ENCODE measurements at places on chromosomes 12 and 14.

GRCh38 chr14:59249029-59249428, 60.6 kb downstream of the DAAM1 start:
- no peak for DNase-seq

GRCh38 chr12:7610006-7610405, 55.7 kb downstream of the APOBEC1 start:
- DNase-seq = no peak

GRCh38 chr12:26939192-26939832, 1.0 kb downstream of the FGFR1OP2 start:
- DNase-seq = no peak

DNA sequence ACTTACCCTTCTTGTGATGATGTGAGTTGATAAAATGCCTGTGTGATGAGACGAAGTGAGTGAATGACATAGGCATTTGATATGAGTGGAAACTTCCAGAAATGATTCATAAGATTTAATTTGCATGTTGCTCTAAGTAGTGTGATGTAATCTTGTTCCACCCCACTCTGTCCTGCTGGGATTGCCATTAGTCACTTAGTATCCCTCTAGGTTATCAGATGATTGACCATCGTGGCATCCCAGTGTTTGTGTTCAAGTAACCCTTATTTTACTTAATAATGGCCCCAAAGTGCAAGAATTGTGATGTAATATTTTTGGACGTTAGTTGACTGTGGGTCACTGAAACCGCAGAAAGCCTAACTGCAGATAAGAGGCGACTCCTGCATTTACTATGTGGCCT, 214.4 kb upstream of the DIO2 start:
- no peak for DNase-seq

GRCh38 chr14:52650774-52651173, 44.6 kb downstream of the ERO1A start:
- no peak for DNase-seq

DNA sequence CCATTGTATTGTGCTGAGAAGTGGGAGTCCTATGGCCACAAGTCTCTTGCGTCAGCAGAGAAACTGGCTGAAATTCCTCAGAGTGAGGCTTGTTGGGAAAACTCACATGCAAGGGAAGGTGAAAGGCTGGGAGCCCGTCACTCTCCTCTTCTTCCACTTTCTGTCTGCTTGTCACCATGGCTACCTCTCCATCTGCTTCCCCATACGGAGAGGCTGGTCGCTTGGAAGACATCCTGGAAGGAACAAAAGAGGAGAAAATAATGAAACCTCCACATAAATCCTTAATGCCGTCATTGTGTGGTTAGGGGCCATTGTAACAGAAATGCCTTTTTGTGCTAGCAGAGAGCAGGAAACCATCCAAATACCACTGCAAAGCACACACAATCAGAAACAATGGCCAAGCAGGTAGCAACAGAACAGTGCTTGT, 53.7 kb downstream of the SOX5 start:
- DNase-seq = no peak

- no peak for DNase-seq
Measured at GRCh38 chr14:59727073-59727661, 143.4 kb downstream of the RTN1 start.

- DNase-seq = no peak
Measured at GRCh38 chr14:89185919-89186855, 230.8 kb downstream of the FOXN3 start.

GRCh38 chr14:25121337-25122129, 71.6 kb upstream of the STXBP6 start:
- DNase-seq = no peak

DNA sequence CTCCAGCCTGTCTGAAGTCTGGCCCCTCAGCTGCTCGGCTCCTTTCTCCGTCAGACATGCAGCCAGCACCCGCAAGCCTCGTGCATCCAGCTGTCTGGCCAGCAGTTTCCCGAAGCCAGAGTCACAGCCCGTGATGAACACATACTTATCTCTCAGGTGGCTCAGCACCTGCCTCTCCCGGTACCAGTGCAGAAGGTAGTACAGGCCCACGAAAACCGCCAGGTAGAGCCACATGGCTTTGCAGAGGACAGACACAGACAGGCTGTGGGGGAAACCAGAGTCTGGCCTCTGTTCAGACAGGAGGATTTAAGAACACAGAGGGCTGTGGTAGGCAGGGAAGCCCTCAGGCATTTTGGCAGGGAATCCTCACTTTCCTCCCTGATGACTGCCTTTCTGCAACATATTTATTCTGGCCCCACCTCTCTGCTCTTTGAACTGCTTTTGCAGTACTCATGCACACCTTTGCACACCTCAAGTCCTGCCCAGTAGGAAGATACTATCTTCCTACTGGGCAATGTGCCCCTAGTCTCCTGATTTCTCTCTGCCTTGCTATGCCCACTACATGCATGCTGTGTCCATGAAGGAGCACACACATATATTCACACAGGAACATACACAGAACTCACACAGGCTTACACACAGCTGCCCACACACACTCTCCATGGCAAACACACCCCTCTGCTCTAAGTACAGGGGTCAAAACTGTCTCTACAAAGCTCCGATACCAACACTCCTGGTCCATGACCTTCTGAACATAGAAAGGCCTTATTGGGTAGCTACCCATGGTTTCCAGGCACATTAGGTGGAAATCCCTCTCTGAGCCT, at the start of gene RDH16:
TSS of gene RDH16 (minus strand) at position 380 of the 824 bp plus-strand sequence. CDS start at position 234, 146 bp downstream.
- no peak for DNase-seq

- no peak for DNase-seq
Measured at GRCh38 chr12:119229837-119230236, 51.1 kb downstream of the HSPB8 start.

- no peak for DNase-seq
Measured at GRCh38 chr12:122841544-122842321, 6.5 kb downstream of the HIP1R start.

DNA sequence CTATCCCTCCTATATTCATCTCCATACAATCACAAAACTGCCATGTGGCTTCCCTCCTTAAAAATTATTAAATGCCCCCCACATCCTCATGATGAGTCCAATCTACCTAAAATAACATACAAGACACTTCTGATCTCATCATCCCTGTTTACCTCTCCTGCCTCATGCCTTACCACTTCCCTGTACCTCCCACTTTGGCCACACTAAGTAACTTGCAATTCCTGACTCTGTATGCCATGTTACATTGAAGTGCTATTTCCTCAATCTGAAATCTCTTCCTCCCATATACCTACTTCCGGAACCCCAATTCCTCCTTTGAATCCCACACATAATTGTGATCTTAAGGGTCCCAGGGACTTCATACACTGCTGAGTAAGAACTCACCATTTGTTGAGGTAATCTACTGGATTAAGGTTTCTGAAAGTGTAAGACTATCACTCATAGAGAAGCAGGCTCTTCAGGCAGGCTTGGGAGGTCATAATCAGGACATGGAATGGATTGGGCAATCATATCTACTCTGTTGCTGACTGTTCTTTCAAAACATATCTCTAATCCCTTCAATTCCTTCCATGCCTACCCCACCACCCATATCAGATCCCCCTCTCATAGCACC, 117.6 kb upstream of the PLEKHG7 start:
- DNase-seq = no peak

DNA sequence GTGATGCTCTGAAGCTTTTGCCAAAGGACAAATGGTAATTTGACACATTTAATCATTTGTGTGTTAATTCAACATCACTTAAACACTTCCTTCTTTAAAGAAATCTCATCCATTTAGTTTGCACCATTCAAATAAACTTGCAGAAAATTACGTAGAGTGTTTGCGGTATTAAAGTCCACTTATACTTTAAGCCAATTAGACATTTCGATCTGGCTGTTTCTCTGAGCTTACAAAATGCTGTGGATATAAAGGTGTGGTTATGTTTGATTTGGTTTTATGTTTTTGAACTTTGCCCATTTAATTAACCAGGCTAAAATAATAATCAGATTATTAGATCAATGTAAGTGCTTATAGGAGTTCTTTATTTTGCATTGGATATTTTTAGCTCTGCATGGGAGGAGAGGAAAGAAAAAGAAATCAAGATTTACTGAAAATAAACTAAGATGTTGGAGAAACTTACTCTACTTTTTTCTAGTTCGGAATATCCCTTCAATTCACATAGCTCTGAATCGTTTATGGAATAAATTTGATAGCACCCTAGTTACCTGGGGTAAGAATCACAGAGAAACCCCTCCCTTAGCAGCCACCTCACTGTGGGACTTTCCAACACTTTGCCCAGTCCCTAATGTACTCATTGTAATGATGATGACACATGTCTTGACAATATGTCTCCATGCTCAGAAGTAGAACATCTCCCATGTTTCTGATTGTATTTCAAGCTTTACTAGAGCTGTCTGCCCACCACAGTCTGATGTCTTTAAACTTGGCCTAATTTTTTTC, 268.0 kb downstream of the BTG1 start:
- peak; percentile 50 for DNase-seq

GRCh38 chr12:83434600-83434999, 747.9 kb downstream of the TMTC2 start:
- no peak for DNase-seq
